ENCODE measurements at places on chromosomes 5 and 9.

GRCh38 chr5:113384782-113385285, 50.0 kb downstream of the TSSK1B start:
- peak; percentile 26 for DNase-seq

DNA sequence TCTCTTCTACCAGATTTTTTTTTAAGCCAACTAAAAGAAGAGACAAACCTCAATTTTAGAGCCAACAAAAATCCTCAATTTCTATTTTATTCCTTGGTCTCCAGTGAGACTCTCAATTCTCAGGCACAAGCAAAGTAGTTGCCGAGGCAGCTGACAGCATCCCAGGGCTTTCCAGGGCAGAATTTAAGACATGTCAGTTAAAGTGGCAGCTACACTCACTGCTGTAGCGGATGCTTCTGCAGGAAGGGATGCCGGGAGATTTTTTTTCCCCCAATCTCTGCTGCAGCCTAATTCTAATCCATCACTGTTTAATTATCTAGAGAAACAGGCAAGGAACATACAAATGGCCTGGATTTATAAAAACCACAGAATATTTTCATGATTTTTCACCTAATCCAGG, 57.0 kb downstream of the TTC39B start:
- no peak for DNase-seq

DNA sequence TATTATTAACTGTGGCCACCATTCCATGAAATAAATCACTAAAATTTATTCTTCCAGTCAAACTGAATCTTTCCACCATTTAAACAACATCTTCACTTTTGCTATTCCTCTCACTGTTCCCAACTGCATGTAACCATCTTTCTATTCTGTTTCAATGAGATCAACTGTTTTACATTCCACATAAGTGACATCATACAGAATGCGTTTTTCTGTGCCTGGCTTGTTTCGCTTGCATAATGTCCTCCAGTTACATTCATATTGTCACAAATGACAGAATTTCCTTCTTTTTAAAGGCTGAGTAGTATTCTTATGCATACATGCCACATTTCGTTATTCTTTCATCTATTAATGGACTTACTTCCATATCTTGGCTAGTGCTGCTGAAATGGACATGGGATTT, 738.2 kb downstream of the SEMA5A start:
- no peak for DNase-seq

- no peak for DNase-seq
These were observed 154.2 kb upstream of the TSLP start for GRCh38 chr5:110917161-110917875.
